ENCODE measurements at places on chromosomes 5 and 9.
A peak's percentile ranks its signal among the peaks of the same experiment; 100 is the strongest.

DNA sequence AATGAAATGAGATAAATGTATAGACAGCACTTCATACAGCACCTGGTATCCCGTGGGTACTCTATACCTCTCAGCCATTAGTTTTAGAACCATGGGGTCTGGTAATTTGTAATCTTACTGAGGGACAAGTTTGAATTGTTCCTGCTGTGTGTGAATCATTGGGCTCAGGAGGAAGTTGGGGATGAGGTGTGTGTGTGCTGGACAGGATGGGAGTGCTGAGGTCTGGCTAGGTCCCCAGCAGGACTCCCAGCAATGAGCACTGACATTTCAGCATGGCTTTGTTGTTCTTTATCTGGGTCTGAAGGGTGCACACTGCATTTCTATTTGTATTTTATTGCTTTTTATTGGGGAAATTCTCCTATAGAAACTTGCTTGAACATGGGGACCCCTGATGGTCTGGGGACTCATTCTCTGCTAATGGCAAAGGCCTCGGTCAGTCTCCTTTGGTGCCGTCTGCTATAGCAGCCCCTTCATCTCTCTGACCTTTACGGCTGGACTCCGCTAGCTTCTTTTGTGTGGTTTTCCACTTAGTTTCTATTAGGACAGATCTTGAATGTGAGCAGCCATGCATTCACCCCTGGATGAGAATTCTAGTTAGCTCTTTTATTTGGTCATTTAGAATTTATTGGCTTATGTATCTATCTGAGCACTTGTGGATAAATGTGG lies 98.1 kb downstream of the SREK1 start:
- no peak for DNase-seq

- DNase-seq: no peak
Measured at GRCh38 chr5:74372051-74372450, 268.5 kb downstream of the ENC1 start.

DNA sequence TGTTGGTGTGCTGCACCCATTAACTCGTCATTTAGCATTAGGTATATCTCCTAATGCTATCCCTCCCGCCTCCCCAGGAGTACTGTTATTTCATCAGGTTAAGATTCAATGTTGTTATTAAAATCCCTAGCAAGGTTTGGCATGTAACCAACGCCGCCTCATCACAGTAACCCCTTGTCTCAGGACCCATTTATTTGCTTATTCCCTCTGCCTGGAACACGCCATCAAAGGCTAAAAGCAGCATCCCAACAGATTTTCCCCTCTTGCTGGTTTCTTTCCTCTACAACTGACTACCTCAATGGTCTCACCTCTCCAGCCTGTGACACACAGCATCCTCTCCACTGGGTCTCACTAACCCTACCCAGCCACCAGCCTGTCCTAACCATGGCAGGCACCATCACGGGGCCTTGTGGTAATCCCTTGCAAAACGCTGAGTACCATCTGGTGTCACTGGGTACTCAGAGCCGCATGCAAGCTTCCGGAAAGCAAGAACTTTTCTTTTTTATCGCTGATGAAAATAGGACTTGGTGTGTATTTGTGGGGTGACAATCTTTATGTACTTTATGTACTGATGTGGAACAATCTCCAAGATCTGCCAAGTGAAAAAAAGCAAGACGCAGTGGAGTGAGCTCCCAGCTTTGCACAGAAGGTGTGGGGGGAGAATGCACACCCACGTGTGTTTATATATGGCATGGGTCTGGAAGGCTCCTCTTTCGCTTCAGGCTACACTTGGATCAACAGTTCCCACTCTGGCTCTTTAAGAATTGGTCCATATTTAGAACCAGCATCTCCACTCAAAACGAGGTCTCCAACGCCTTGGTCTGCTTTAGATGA lies 6.1 kb downstream of the RPS14 start:
- DNase-seq: no peak

DNA sequence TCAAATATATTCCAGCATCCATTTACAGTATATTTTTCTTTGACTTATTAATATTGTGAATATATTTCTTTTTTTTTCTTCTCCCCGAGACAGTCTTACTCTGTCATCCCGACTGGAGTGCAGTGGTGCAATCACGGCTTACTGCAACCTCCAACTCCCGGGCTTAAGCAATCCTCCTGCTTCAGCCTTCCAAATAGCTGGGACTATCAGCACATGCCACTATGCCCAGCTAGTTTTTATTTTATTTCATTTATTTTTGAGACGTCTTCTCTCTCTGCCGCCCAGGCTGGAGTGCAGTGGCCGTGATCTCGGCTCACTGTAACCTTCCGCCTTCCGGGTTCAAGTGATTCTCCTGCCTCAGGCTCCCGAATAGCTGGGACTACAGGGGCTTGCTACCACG lies 7.4 kb upstream of the GLIPR2 start:
- no peak for DNase-seq

- no peak for DNase-seq
Measured at GRCh38 chr5:35908814-35909213, 29.6 kb downstream of the CAPSL start.

- no peak for DNase-seq
Measured at GRCh38 chr9:95494022-95494415, 22.8 kb downstream of the PTCH1 start.

- peak; percentile 28 for DNase-seq
Measured at GRCh38 chr5:42641336-42642005, 115.1 kb upstream of the CCDC152 start.

DNA sequence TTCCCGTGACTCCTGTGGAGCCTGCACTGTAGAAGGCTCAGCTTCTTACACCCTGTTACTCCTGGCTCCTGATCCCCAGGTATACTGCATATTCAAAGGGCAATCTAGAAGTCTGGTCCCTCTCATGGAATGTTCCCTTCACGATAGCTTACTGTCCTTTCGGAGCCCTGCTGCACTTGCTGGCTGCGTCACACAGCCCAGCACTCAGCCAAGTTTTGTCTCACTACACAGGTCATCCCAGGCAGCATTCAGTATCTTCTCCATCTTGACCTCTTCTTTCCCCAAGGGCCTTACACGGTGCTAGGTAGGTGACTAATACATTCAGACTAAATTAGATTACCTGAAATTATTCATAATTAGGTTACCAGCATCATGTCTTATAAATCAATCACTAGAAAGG lies 123.7 kb downstream of the WDR41 start:
- no peak for DNase-seq

DNA sequence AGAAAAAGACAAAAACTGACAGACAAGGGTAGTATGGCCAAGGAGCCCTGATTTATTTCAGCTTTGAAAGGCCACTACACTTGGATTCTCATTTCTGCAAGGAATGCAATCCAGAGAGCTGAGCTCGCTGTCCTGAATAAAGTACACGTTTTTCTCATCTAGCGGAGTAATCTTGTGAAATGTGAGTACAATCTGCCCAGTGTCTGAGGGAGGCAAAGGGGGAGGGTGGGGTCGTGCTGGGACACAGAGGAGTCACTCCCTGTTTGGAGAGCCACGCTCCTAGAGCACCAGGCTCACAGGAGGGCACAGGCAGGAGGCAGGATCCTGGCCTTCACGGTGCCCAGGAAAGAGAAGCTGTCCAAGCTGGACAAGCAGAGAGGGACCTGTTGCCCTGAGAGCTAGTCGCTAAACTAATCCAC lies 51.0 kb upstream of the IFNK start:
- DNase-seq: no peak

DNA sequence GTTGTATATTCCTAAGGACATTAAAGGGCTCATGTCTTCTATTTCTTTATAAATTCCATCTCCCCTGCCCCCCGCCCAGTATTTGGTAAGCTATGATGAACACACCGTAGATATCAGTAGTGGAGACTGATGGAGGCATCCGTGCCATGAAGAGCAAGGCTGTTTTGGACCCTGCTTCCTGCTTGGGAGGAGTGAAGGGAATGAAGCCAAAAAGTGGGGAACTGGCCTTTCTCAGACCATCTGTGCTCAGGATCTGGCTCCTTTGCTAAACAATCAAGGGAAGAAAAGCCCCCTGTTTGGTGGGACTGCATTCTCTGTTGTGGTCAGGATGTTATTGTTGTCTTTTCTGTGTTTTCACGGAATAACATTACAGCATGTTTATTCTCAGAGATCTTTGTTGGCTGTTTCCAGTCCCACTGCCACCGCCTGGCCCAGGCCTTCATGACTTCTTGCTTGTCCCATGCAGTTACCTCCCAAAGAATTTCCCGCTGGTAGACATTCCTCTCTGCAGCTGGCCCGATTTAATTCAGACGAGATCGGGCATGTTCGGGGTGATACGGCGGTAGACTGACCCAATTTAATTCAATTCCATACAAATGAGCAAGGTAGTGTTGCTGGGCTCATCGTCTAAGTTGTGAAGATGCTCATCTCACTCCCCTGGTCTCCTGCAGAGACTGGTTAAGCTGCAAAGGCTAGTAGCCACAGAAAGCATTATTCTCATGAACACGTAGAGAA lies 31.4 kb upstream of the ANKH start:
- no peak for DNase-seq

GRCh38 chr9:5518937-5519319 lies 8.6 kb downstream of the PDCD1LG2 start:
- DNase-seq: no peak

DNA sequence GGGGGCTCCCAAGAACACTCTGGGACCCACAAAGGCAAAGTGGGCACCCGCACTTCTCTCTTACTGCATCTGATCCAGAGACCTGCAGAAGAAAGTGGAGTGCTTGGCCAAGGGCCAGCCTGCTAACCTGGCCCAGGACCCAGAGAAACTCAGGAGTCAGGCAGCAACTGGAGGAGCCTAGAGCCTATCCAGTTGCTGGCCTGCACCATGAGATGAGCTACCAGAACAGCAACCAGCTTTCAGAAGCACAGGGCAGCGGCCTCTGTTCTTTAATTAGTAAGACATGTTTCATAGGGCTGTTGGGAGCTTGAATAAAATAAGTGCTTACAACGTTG lies 298.3 kb downstream of the GADD45G start:
- no peak for DNase-seq

- DNase-seq: no peak
Measured at GRCh38 chr9:10843151-10843550, 230.3 kb upstream of the PTPRD start.

GRCh38 chr5:90916947-90917800 lies 358.6 kb downstream of the ADGRV1 start:
- DNase-seq: no peak

Measured in RCC 7860 (cell line).